Activated effector memory CD4-positive, alpha-beta T cell treated with Interleukin-2 at 50 U/mL for 16 hours (primary cell): ENCODE measurements at places on chromosomes 2 and 18.

DNA sequence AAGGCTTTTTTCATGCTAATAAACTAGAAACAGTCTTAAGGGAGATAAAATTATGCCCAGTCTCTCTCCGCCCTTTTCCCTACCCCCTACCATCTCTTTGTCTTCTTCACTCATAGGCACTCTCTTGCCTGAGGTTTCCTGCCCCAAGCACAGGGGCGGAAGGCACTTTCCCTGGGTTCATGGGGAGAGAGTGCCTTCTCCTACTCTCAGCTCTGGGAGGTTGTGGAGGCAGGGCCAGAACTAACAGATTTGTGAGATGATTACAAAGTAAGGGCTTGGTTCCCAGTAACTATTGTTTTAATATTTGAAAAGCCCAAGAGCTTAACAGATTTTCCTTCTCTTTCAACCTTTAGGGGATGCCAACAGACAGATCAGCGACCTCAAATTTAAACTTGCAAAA is 26.1 kb upstream of the RBM44 start:
- DNase-seq, result no peak

- no peak for DNase-seq
Measured at GRCh38 chr18:73835656-73836364, 311.8 kb downstream of the FBXO15 start.

GRCh38 chr2:101843048-101843447 is 145.5 kb downstream of the MAP4K4 start:
- no peak for DNase-seq

DNA sequence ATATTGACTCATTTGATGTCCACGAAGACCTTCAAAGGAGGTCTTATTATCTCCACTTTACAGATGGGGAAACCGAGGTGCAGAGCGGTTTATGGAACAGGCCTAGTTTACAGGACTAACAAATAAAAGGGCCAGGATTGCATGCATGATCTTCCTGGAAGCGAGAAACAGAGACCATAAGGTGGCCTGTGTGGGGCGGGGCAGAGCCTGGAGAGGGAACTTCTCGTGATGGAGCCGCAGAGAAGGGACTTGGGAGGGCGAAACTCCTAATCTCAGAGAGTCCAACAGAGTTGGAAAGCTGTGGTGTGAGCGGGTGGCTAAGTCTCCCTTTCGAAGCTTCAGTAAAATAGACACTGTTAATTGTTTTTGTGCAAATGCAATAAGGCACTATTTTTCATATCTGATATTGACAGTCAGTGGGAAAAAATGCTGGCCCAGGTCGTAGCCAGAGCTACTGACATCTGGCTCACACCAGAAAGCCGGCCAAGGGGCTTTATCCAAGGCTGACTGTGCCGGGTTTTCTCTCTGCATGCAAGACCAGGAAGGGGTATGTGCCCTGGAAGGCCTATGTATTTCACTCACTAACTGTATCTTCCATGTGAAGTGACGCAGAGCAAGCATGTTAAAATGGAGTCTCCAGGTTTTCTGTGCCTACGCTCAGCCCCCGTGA is 4.5 kb downstream of the INPP5D start:
- DNase-seq, result no peak

DNA sequence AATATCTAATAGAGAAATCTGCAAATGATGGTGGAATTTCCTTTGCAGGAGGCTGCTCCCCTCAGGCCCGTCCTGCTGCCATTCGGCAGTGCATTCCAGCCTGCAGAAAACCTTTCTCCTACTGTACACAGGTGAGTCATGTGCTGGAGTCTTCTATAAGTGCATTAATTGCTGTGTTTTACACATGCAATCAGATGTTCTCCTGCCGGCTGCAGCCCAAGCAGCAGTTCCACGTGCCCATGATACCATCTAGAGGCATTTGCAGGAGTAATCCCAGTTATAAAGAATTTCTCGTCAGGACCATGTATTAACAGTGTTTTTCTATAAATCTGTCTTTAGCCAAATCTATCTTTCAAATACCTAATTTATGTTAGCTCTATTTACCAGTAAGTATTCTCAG is 304.7 kb upstream of the HNMT start:
- no peak for DNase-seq

GRCh38 chr2:27573452-27573851 is 9.4 kb upstream of the ZNF512 start:
- no peak for DNase-seq

DNA sequence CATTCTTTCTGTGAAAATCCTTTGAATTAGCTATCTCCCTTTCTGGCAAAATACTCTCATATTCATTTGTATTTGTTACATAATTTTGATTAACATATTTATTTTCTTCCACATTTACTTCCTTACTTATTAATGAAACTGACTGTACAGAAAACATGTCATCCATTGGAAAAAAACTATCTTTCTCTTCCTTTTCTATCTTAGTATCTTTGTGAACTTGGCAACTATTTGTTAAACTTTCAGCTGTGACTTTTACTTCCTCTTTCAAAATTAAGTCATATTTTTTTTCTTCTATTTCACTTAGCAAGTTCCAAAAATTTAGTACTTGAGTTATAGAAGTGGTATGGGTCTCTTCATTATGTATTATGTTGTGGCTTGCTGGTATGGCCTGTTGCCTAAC is 2.6 kb downstream of the RAD51AP2 start:
- DNase-seq, result no peak

DNA sequence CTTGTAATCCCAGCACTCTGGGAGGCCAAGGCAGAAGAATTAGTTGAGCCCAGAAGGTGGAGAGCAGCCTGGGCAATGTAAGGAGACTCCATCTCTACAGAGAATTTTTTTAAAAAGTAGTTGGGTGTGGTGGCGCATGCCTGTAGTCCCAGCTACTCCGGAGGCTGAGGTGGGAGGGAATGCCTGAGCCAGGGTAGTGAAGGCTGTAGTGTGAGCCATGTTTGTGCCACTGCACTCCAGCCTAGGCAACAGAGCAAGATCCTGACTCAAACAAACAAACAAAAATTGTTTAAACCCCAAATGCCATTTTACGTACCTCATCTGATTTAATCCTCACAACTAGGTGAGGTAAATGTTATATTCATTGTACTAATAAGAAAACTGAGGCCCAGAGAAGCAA is 38.2 kb downstream of the LPIN2 start:
- no peak for DNase-seq

DNA sequence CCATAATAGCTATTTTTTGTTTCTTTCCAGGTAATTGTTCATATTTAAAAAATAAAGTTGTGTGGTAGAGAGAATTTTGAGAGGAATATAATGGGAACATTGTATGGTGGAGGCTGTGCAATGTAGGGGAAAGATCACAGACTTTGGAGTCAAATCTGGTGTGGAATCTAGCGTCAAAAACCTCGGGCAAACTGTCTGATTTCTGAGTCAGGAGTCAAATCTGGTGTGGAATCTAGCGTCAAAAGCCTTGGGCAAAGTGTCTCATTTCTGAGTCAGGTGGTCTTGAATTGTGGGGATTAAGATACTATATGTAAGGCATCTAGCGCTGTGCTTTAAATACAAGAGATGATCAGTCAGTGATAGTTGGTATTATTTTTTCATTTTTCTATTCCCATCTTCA is 5.1 kb downstream of the PTPN4 start:
- no peak for DNase-seq

DNA sequence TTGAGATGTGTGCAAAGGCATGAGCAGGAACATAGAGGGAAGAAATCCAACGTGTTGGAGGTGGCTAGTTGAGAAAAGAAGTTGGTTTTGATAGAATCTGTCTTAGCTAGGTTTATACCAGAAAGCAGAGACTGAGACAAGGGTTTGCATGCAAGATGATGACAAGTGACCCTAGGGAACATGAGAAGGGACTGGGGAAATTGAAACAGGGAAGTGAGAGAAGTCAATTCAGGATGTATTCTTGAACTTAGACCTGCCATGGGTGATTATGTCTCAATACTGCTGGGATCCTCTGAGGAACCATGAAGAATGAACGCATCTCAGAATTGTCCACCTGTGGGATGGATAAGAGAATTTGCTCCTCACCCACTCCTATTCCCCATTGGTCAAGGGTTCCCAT is 20.5 kb downstream of the IL36A start:
- DNase-seq, result no peak

GRCh38 chr2:165953306-165953654 is 296 bp downstream of the TTC21B start:
- DNase-seq, result no peak

DNA sequence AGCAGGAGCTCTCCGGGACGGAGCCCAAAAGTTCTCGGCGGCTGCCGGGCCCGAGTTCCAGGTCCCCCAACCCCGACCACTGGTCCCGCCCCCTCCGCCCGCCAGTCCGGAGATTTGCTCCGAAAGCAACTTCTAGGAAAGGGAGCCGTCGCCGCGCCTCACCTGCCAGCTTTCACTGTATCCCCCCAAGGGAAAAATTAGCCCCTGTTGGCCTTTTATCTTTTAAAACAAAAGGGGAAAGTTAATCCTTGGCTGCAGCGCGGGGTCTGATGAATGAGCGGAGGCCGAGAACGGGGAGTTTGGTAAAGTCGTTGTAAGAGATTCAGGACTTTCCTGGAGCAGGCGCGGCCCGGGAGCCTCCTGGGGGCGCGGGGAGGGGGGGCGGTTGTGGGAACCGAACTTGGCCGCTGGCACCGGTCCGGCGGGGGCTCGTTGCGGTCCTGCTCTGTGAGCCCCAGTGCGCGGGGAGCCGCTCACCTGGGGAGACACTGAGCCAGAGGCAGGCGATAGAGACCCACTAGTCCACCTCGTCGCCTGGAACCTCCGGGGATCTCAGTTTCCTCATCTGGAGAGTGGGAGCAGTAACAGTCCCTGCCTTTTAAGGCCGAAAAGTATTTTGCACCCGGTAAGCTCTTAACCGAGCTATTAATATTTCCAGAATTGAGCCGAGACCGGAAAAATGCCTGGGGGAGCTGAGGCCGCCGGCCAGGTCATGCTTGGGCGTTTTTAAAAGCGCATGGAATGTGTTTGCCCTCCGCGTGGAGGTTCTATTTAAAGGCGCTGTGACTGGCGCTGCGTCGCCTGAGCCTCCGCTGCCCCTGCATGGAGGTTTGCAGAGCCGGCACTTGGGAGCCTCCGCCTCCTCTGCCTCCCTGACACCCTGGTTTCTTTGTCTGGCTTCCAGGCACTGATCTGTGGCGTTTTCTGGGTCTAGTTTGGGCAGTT is 1.1 kb downstream of the EFHD1 start:
- no peak for DNase-seq

- no peak for DNase-seq
Measured at GRCh38 chr2:171522788-171523087, 464 bp downstream of the CYBRD1 start.

DNA sequence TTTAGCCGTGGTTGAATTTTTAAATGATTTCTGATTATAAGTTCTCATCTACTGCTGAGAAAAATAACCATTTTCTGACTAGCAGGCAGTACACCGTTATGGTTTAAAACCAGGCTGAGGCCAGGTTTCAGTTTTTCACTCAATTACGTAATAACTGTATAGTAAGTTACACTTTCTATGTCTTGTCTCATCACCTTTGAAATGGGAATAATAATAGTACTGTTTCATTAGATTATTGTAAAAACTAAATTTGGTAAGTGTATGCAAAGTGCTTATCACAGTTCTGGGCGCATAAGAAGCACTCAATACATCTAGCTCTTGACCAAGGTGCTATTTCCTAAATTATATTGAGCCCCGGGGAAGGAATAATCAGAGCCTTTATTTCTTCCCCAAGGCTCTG is 76.8 kb downstream of the LIMS1 start:
- DNase-seq, result no peak

GRCh38 chr2:58448065-58448507 is 207.0 kb upstream of the FANCL start:
- no peak for DNase-seq

GRCh38 chr2:46171996-46172546 is 125.1 kb upstream of the EPAS1 start:
- DNase-seq, result no peak

- no peak for DNase-seq
Measured at GRCh38 chr2:150570712-150571111, 83.2 kb upstream of the RND3 start.

DNA sequence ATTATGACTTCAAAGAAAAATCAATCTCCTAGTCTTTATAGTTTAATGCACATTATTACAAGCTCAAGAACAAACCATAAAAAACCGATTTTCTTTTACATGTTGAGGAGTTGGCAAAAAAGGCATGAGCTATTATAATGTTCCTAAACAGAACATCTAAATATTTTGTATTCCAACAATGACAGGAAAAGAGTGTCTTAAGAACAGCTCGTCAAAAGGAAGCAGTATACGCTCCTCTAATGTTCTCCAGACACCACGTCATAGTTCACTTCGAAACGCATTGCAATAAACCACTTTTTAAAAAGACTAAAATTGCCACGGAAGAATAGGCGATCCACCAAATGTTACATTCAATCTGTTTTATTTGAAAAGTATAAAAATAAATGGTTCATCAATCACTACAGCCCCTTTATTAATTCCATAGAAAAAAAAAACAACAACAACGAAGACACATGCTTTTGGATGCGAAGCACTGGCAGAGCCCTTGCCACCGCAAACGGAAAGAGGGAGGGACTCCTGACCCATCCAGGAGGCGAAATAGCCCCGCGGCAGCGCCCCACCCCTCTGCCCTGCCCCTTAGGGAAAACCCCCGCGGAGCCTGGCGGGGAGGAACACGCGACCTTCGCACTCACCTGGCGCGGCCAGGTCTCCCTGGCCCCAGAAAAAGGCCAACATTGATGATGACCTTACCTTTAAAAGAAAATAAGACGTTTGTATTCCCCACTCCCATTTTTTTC is 45.8 kb downstream of the MBP start:
- DNase-seq, result no peak

DNA sequence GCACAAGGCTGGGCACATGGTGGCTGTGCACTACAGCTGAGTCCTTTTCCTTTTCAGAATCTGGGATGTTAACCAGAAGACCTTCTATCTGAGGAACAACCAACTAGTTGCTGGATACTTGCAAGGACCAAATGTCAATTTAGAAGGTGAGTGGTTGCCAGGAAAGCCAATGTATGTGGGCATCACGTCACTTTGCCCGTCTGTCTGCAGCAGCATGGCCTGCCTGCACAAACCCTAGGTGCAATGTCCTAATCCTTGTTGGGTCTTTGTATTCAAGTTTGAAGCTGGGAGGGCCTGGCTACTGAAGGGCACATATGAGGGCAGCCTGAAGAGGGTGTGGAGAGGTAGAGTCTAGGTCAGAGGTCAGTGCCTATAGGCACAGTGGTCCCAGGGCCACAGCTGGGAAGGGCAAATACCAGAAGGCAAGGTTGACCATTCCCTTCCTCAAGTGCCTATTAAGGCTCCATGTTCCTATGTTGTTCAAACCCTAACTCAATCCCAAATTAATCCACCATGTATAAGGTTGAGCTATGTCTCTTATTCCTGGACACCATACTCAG is 2.2 kb downstream of the IL1RN start:
- DNase-seq, result no peak
